ENCODE measurements at places on chromosomes 5 and 9. TPM values are rescaled to one million over a fixed set of nuclear protein-coding genes. Genes with fewer than 3 reads are reported as not detected.

The PNPLA7 gene
- 1.4 TPM for total RNA-seq

The LMX1B gene
- under 0.01 TPM for total RNA-seq

The CBY3 gene
- not detected for total RNA-seq

The CDHR2 gene
- total RNA-seq = not detected

The OSMR gene
- 109 TPM for total RNA-seq

The PCDHB4 gene
- total RNA-seq = under 0.01 TPM

The CD14 gene
- total RNA-seq = 3.3 TPM

The GZMA gene
- not detected for total RNA-seq

The NDUFAF2 gene
- 30.2 TPM for total RNA-seq

The QRFP gene
- total RNA-seq = not detected

The STK32A gene
- total RNA-seq = 1.7 TPM

The AMBP gene
- total RNA-seq = not detected

The CER1 gene
- total RNA-seq = not detected

The IFNA2 gene
- not detected for total RNA-seq

The SAXO1 gene
- total RNA-seq = under 0.01 TPM

The SPINK6 gene
- not detected for total RNA-seq

The SPINK7 gene
- total RNA-seq = not detected

The SOHLH1 gene
- total RNA-seq = not detected

The GGTA1 gene
- total RNA-seq = not detected

The GLDC gene
- total RNA-seq = 0.85 TPM

The TAS2R1 gene
- total RNA-seq = 0.28 TPM

The CNTNAP3B gene
- total RNA-seq = 18.9 TPM

The CDH12 gene
- total RNA-seq = not detected

The TNFAIP8 gene
- total RNA-seq = 32.6 TPM

The C9 gene
- 0.28 TPM for total RNA-seq

The IL13 gene
- not detected for total RNA-seq

The ANKRD34B gene
- not detected for total RNA-seq

The TAF11L10 gene
- not detected for total RNA-seq

The PCDHB13 gene
- 1.1 TPM for total RNA-seq

The PLPP1 gene
- total RNA-seq = 122 TPM

The GFI1B gene
- total RNA-seq = not detected

The FGF1 gene
- 9.6 TPM for total RNA-seq

The IL17B gene
- total RNA-seq = 0.38 TPM

The PCDHGA7 gene
- 3.7 TPM for total RNA-seq

The GABRP gene
- total RNA-seq = under 0.01 TPM

The HMHB1 gene
- total RNA-seq = not detected

The DAPK1 gene
- total RNA-seq = 19.7 TPM

The IL3 gene
- total RNA-seq = not detected

The CRB2 gene
- not detected for total RNA-seq

The CACNA1B gene
- under 0.01 TPM for total RNA-seq

The SLC36A2 gene
- not detected for total RNA-seq

The ZFP2 gene
- total RNA-seq = under 0.01 TPM

The BTNL9 gene
- not detected for total RNA-seq

The SLC6A19 gene
- not detected for total RNA-seq

The CDH10 gene
- 1.9 TPM for total RNA-seq

The SLC34A1 gene
- total RNA-seq = not detected

The ACER2 gene
- 13.0 TPM for total RNA-seq

The NACC2 gene
- total RNA-seq = 16.1 TPM

The CDC20B gene
- 0.56 TPM for total RNA-seq
